Activated CD8-positive, alpha-beta memory T cell treated with anti-CD3 and anti-CD28 coated beads for 1 hour (primary cell): ENCODE measurements at places on chromosomes 2 and 18.

DNA sequence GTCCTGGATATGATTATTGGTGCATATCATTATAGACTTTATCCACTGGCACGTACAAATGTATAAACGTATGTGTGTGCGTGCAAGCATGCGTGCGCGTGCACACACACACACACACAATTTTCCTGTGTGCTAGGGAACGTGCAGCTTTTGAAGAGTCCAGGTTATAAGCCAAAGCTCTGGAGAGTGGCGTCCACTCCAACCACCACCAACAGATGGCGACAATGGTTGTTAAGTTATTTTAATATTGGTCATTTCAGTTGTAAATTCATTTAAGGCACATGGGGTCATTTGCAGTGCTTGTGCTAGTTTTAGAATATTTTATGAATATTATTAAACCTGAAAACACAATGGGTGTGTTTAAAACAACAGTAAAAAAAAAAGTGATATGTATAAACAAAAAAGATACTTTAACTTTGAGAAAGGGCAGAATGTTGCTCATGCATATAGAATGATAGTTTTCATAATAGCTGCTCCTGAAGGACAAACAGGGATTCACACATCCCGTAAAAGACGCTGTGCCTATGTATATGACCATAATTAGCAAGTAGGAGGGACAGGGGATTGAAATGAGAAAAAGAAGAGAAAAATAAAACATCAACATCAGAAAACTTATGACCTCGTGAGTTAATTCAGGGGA is 124.2 kb upstream of the ITGB6 start:
- DNase-seq: peak; percentile 22

GRCh38 chr18:13823707-13824395 is at the start of gene MC5R:
Gene MC5R, plus strand, starts transcription at chr18:13824149. Its CDS starts 1,617 bp downstream, at chr18:13825766.
- DNase-seq: peak; percentile 22

DNA sequence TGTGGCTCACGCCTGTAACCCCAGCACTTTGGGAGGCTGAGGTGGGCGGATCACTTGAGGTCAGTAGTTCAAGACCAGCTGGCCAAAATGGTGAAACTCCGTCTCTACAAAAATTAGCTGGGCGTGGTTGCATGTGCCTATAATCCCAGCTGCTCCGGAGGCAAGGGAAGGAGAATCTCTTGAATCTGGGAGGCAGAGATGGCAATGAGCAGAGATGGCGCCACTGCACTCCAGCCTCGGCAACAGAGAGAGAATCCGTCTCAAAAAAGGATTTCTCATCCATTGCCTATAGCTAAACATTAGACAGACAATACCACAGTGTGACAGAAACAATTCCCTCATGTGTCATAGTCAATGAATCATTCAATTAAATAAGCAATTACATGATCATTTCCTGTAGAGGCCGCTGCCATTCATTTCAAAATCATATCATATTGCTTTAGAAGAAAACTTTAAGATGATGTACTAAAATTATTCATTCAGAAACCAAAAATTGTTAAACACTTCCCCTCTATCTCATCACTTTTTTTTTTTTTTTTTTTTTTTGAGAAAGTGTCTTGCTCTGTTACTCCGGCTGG is 69.5 kb upstream of the TGIF1 start:
- DNase-seq: no peak

- no peak for DNase-seq
Measured at GRCh38 chr2:64937687-64938491, 51.3 kb upstream of the SLC1A4 start.

DNA sequence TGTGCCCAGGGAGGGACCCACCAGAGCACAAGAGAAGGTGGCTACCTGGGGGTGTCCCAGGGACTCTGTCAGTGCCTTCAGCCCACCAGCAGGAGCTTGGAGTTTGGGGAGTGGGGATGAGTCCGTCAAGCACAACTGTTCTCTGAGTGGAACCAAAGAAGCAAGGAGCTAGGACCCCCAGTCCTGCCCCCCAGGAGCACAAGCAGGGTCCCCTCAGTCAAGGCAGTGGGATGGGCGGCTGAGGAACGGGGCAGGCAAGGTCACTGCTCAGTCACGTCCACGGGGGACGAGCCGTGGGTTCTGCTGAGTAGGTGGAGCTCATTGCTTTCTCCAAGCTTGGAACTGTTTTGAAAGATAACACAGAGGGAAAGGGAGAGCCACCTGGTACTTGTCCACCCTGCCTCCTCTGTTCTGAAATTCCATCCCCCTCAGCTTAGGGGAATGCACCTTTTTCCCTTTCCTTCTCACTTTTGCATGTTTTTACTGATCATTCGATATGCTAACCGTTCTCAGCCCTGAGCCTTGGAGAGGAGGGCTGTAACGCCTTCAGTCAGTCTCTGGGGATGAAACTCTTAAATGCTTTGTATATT is 14.0 kb downstream of the ITM2C start:
- DNase-seq: no peak

- no peak for DNase-seq
Measured at GRCh38 chr2:178142274-178143065, 30.2 kb downstream of the RBM45 start.

GRCh38 chr2:177338177-177338721 is 54.3 kb upstream of the AGPS start:
- no peak for DNase-seq

DNA sequence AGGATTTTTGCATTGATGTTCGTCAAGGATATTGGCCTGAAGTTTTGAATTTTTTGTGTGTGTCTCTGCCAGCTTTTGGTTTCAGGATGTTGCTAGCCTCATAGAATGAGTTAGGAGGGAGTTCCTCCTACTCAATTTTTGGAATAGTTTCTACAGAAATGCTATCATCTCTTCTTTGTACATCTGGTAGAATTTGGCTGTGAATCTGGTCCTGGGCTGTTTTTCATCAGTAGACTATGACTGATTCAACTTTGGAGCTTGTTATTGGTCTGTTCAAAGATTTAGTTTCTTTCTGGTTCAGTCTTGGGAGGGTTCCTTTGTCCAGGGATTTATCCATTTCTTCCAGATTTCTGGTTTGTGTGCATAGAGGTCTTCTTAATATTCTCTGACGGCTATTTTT is 166.7 kb downstream of the ST6GAL2 start:
- DNase-seq: no peak

DNA sequence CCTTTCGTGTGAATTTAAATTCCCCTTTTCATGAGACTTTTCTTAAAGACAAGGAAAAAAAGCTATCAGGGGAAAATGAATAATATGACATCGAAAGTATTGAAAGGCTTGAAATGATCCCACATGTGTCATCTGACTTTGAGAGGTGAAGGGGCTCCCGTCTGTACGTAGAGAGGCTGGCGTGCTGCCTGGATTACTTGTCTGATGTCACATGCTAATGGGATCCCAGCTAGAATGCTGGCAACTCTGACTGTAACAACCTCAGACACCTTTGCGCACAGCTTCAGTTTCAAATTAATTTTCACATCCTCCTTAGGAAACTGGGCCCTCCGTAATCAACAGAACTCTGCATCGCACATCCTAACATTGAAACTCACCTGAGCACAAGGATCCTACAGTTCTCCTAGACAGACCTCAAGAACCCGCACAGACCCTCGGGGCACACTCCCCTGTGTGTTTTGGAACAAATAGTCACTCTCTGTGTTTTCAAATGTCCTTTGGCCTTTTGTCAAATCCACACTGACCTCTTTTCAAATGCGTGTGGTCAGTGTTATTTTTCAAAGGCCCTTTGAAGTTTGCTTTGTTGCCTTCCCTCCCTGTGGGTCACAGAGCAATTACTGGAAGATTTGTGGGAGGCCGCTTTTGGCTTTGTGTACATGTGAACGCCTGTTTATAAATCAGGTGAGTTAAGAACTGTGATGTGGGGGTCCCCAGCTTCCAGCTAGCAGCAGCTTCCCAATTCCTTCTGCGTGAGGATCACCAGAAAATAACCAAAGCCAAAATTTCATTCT is 65.9 kb downstream of the IL1R2 start:
- DNase-seq: no peak

DNA sequence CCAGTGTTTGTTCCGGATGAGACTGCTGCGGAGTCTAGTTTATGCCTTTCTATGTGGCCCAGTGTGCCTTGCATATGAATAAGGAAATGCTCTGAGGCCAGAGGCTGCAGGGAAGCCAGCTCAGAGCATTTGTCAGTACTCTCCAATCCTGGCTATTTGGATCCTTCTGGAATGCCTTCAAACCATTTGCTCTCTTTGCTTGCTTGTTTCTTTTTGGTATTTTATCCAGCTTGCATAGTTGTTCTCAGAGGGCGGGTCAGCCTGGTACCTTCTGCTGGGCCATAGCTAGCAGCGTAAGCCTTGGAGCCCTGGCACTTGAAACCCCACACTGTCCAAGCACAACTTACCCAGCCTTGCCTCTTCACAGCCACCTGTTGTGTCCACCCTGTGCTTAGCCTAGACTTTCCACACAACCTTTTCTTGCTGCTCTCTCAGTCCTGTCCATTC is 20.5 kb downstream of the CENPO start:
- DNase-seq: no peak

DNA sequence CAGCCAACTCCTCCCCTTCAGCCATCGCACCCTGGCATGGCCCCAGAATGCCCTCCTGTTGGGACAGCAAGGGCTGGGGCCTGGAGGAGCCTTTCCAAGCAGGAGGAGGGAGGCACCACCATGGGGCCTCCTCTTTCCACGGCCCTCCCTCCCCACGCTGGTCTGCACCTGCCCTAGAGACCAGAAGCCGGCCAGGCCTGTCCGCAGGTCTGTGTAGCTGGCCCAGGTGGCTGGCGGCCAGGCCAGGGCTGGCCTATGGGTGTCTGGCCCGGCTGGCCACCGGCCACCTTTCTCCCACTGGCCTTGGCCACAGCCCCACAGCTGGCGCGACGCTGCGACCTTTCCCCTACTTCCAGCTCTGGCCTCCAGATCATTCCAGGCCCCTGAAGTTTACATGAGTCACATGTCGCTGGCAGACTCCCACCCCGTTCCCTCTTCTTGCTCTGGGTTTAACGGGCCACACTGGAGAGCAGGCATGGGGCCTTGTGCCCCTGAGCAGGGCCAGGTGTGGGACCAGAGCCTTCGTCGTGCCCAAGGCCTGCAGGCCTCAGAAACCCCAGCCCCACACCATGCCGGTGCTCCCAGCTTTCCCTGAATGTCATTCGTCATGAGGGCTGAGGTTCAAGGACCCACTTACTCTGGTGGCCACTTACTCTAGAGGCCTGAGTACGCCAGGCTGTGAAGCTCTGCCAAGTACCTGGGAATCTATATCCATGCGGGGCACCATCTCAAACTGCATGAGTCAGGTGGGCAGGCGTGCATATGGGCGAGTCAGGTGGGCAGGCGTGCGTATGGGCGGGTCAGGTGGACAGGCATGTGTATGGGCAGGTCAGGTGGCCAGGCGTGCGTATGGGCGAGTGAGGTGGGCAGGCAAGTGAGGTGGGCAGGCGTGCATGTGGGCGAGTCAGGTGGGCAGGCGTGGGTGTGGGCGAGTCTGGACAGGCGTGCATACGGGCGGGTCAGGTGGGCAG is 33.3 kb upstream of the KLF11 start:
- no peak for DNase-seq

DNA sequence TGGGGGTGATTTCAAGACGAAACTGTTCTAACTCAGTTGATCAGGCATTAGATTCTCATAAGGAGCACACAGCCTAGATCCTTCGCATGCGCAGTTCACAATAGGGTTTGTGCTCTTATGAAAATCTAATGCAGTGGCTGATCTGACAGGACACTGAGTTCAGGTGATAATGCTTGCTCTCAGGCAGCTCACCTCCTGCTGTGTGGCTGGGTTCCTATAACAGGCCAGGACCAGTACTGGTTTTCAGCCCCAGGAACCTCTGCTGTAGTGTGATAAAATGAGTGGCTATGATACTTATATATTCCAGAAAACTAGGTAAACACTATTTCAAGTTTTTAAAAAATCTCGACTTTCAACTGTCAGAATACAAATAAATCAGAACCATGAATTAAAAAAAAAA is 271.4 kb downstream of the GALNT13 start:
- DNase-seq: no peak

- DNase-seq: no peak
Measured at GRCh38 chr2:207768168-207768865, 1.4 kb downstream of the FZD5 start.
